LoVo (cell line): ENCODE measurements at places on chromosomes 12 and 14.

DNA sequence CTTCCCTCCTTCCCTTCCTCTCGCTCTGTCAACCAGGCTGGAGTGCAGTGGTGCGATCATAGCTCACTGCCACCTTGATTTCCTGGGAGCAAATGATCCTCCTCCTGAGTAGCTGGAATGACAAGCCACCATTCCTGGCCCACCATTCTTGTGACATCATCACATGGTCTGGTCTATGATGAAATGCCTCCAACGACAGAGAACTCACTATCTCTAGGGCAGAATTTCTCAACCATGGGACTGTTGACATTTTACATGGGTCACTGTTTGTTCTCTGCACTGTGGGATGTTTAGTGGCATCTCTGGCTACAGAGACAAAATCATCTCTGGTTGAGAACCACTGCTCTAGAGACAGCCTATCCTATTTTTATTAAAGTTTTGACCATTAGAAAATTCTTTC, 9.7 kb downstream of the VRK1 start:
- no peak for DNase-seq

- no peak for DNase-seq
These were observed 154.9 kb upstream of the PZP start for GRCh38 chr12:9363145-9363544.

DNA sequence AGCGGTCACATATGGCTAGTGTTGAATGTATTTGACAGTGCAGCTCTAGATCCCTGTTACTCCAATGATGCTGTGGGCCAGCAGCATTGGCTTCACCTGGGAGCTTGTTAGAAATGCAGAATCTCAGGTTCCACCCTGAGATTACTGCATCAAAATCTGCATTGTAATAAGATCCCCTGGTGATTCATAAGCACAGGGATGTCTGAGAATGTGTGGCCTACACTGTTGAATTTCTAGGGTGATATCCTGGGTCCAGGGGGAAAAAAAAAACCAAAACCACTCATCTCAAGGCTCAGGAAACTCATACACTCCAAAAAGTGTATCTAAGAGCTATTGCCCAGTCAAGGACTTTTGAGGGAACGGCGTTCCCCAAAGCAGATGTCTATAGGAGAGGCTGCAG, 196.8 kb downstream of the PPM1H start:
- DNase-seq: no peak

GRCh38 chr12:293199-293598, 30.6 kb upstream of the SLC6A13 start:
- DNase-seq: no peak

DNA sequence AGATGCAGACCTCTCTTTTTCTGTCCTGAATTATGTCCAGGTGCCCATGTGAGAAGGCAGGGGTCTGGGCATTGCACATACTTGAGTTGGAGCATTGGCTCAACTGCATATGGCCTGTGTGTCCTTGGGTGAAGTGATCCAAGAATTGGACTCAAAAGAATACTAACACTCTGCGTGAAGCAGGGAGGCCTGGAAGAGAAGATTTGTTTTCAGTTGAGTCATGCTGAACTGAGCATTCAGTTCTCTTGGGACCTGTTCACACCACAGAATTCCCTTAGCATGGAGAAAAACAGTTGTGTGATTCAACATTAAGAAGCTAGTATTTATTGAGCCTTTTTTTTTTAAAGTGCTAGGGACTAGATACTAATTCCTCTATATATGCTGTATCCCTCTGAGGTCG, 164.7 kb upstream of the TBX3 start:
- no peak for DNase-seq
